ENCODE measurements at places on chromosomes 3 and 15.

- DNase-seq: peak; percentile 37
Measured at GRCh38 chr15:78216276-78217104, 17.9 kb downstream of the ACSBG1 start.

DNA sequence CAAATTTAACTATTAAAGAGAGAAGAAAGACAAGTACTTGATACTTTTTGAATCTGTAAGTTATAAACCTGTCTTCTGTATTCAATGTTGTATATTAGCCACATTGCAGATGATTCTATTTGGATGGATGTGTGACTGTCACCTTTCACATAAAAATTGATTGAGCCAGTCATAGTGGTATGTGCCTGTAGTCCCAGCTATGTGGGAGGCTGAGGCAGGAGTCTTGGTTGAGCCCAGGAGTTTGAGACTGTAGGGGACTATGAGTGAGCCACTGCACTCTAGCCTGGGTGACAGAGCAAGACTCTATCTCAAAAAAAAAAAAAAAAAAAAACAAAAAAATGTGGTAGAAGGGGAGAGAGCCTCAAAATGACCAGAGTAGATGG is 12.3 kb downstream of the CACNA1D start:
- DNase-seq: no peak

GRCh38 chr3:64586952-64587351 is 100.8 kb downstream of the ADAMTS9 start:
- no peak for DNase-seq

DNA sequence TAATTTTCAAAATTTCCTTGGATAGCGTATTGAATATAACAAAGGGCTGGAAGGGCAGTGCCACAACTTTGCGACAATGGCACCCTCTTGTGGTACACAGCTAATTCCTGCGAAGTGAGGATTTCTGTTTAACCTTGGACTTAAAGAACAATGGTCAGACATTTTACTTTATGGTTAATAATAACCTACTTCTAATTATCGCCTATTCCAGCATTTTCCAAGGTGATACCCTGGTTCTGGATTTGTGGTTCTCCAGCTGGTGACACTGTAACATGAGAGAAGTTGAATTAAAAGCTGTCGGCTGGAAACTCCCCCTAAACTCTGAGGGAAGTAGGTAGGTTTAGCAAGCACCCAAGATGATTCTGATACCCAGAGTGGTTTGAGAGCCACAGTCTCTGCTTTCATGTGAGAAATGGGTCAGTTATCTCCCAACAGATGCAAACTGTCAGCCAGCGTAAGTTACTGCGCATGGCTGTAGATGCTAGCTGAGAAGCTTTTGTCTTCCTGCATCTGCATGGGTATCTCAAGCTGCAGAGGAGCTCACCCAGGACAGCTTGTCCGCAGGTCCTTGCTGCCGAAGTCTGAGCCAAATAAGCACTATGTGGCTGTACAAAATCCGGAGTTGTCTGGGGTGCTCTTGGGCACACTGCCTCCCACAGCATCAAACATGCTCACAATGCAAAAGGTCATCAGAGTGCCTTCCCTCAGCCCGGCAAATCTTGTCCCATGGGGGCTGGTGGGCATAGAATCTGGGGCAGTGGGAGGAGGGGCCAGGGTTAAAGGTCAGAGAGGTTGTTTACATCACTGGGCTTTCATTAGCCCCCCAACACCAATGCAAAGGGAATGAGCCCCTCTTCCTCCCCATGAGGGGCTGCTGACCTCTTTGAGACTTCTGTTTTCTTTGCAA is 6.6 kb upstream of the CHSY1 start:
- DNase-seq: peak; percentile 68

GRCh38 chr3:126355777-126356372 is 1.3 kb downstream of the KLF15 start:
- DNase-seq: peak; percentile 72

Data from EL (cell line).